Activated effector memory CD4-positive, alpha-beta T cell treated with anti-CD3 and anti-CD28 coated beads, Interleukin-2, amount 50 U/mL, for 16 hours (primary cell): ENCODE measurements at places on chromosomes 7 and 10.

DNA sequence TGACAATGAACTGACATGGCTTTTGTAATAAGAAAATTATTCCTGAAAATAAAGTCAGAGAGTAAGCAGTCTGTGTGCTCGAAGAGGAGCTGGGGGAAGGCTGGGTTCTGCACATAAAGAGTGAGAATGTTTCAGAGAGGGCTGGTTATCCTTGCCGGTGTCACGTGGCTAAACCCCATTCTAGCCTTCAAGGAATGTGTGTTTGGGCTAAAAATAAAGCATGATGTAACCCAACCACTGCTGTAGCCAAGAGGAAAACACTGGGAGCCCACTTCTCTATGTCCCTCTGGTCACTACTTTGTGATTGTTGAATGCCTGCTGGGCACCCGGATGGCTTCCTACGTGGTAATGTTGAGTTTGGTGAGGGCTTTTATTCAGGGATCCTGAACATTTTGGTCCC is 23.5 kb downstream of the WDFY4 start:
- DNase-seq = no peak

DNA sequence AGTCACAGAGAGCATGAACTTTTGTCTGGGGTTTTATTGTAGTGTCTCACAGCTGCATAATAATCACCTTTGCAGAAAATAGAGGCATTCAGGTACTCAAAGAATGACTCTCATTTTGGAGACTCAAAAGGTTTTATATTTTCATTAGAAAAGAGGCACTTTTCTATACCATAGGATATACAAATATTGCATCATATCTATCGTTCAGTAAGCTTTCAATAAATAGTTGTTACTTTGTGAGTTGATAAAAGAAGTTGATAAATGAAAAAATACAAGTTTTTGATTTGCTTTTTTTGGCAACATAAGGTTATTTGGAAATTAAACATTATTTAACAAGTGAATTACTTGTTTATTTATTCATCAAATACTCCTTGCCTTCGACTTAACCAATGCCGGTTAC is 279.9 kb downstream of the ARL4A start:
- DNase-seq = no peak

DNA sequence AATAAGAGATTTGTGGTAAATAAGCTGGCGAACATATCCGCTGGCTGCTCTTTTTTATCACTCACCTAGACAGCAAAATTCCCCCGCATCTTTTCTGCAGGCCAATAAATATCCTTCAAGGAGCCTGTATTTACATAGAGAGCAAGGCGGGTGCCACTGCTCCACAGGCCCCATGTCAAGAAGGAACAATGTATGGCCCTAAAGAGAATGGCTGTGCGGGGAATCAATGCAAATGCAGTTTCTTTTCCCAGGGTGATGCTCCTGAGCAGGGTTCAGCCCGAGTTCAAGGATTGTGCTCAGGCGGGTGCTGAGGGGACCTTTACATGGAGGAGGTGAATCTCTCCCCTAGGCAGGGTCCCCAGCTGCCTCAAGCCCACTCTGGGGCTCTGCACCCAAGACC is 494.2 kb upstream of the ZMIZ1 start:
- no peak for DNase-seq

- no peak for DNase-seq
These were observed 1167.6 kb downstream of the NXPH1 start for GRCh38 chr7:9600974-9601373.

- DNase-seq = no peak
These were observed 9.0 kb upstream of the BAIAP2L1 start for GRCh38 chr7:98409843-98410242.

DNA sequence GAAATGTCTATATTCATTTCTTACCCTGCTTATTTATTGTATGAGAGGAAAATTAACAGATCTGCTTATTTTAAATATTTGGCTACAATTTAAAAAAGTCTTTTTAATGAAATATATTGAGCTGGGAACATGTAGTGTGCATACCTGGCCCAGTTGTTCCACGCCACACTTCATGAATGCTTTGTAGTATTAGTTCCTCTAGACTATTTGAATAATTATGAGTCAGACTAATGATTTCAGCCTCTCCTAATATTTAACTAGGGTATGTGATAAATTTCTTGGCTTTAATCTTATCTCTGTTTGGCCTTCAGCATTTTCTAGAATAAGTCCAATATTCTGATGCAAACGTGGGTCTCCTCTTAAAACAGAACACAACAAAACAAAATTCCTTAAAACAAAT is 226.6 kb downstream of the CREB5 start:
- DNase-seq = no peak

GRCh38 chr10:649798-650440 is 39.5 kb downstream of the DIP2C start:
- no peak for DNase-seq

DNA sequence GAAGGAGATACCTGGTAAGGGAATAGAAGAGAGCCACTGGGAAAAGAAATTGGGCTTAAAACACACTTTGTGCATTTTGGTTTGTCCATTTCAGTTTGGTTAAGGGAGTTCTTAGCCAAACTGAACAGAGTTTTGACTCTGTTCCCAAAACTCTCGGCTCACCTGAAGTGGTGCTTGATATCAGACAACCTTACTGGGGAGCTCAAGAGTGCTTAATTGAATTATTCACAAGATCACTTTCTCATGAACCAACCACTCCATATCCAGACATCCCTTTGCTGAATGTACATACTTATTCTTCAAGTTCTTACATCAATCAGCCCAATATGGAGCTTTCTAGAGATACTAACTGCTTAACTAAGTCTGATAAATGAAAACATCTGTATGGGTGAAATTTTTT is 413.1 kb downstream of the GRM8 start:
- no peak for DNase-seq

DNA sequence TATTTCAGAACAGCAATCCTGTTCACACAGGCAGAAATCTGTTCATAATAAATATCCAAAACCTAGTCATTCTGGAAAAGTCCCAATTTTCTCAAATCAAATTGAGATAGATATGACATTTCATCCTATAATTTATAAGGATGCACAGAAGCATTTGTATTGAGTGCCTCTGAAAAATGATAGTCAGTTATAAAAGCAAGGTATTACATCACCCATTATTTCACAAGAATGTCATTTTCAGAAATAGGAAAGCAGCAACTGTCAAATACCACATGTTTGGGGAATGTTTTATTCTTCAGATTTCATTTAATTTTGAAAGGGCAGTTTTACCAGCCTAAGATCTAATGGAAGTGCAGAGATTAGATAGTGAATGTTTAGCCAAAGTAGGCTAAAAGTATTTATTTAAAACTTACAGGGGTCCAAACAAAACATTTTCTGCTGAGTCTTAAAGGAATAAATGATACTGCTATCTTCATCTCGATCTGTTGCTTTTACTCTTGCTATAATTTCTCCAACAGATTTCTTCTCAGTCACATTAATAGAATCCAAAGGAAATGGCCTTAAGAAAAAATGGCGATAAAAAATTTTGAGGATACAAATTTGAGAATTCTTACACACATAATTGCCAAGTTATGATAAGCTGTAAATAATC is 185.8 kb downstream of the HGF start:
- DNase-seq = no peak

- DNase-seq = no peak
These were observed 161.1 kb downstream of the BMPER start for GRCh38 chr7:34066411-34066810.

- no peak for DNase-seq
These were observed 51.4 kb upstream of the DNAJC1 start for GRCh38 chr10:22054961-22055360.

GRCh38 chr10:34838366-34838900 is 23.3 kb upstream of the PARD3 start:
- DNase-seq = no peak

DNA sequence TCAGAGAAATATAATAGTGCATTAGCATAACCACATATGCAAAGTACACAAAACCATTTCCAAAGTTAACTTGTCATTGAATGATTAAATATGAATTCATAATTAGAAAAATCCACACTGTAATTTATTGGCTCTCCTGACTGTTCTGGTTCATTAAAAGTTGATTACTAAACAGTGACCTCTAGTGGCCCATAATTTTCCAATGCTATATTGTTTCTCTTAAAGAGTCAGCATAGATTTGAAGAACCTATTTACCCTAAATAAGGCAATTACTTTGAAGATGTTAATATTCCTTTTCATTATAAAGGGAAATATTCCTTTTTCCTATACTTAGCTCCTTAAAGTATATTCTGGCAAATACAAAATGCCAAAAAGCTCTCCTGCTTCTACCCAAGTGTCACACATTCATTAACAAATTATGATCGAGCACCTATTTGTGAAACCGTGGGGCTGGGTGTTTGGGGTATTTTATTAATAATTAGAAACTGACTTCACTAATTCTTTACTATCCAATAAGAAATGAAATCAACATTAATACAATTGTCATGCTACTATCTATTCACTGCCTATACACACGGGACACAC is 86.2 kb downstream of the HIBADH start:
- no peak for DNase-seq

DNA sequence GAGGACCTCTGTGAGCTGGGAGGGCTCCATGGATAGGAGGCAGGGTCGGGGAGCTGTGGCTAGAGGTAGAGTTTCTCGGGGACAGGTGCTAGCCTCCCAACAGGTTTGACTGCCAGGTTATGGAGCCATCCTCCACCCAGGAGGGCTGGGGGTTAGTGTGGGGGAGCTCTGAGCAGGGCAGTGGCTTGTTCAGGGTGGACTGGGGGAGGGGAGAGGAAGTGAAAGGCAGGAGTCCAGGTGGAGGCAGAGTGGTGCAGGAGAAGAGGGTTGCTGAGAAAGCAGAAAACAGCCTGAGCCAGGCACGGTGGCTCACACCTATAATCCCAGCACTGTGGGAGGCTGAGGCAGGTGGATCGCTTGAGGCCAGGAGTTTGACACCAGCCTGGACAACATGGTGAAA is 40.5 kb upstream of the HSPB1 start:
- DNase-seq = no peak

- DNase-seq = no peak
These were observed 97.8 kb downstream of the CHST15 start for GRCh38 chr10:123995461-123996131.

DNA sequence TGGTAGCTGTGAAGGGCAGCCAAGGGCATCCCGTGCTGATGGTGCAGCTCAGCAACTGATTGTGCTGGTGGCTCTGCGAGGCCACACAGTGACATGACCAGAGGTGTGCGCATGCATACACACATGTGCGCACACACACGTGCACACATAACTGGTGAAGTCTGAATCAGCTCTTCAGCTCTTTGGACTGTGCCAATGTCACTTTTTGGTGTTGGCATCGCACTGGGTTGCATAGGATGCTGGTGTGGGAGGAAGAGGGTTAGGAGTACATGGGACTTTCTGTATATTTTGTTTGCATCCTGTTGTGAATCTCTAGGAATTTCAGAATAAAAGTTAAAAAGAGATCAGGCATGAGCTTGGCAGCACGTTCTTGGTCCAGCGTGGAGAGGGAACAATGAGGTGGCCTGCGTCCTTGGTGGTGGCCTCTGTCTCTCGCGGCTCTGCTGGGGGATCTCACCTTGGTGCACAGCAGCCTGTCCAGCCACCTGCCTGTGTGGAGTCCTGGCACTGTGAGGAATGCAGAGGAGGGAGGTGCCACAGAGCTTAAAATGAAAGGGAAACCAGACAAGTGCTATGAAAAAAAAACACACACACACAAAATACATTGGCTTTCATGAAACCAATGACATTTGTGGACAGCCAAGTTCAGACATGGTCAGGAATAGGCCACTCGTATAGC is 124.0 kb downstream of the TRRAP start:
- DNase-seq = no peak

GRCh38 chr7:147869456-147869855 is 721.1 kb upstream of the C7orf33 start:
- DNase-seq = no peak
